ENCODE measurements at places on chromosomes 11 and 22. TPM values are rescaled to one million over a fixed set of nuclear protein-coding genes. Genes with fewer than 3 reads are reported as not detected.

DNA sequence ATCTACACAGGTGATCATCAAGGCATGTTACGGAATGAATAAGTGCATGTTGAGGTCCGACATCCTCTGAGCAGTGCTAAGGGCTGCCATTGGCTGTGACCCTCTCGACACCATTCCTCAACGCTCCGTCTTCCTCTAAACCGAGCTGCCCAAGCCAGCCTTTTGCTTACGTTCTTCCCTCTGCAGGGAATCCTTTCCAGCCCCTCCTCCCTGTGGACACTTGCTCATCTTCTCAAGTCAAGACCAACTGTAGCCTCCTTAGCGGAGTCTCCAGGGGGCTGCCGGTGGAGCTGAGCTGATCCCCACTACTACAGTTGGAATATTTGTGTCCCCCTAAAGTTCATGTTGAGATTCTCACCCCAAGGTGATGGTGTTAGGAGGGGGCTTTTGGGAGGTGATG is 781.0 kb downstream of the TBC1D22A start:
- H3K27me3 ChIP-seq: no peaks in the 10 kb centered on the region
- no peaks in the 10 kb centered on the region for H3K4me1 ChIP-seq
- H3K36me3 ChIP-seq: no peaks in the 10 kb centered on the region
- DNase-seq: no peak
- H3K4me3 ChIP-seq: no peak overlapping the region

EPS8L2 gene
- 367 TPM for total RNA-seq

GRCh38 chr11:27012234-27012921 is 18.5 kb downstream of the FIBIN start:
- H3K27ac ChIP-seq: peak overlapping the region; percentile 10
- H3K4me3 ChIP-seq: no peak overlapping the region
- H3K36me3 ChIP-seq: no peaks in the 10 kb centered on the region
- peaks cover 28% of the 10 kb centered on the region for H3K4me1 ChIP-seq
- DNase-seq: no peak

DNA sequence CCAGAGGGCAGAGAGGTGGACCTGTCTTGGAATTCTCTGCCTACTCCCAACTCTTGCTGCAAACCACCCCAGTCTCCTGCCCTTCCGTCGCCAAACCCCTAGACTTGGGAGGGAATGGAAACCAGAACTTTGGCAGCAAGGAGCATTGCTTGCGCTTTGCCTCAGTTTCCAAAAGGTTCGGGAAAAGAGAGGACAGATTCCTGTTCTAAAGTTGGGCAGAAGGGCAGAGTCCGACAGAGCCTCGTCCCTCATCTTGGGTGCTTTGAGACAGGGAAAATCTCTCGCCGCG is 396 bp upstream of the ROBO3 start:
- peaks cover 58% of the 10 kb centered on the region for H3K27me3 ChIP-seq
- no peak overlapping the region for H3K27ac ChIP-seq
- DNase-seq: no peak
- H3K36me3 ChIP-seq: no peaks in the 10 kb centered on the region
- no peak overlapping the region for H3K4me3 ChIP-seq

- H3K4me1 ChIP-seq: peaks cover 10% of the 10 kb centered on the region
- no peak overlapping the region for H3K4me3 ChIP-seq
- peaks cover 18% of the 10 kb centered on the region for H3K36me3 ChIP-seq
- no peak for DNase-seq
- H3K27me3 ChIP-seq: no peaks in the 10 kb centered on the region
Measured at GRCh38 chr11:70381872-70382861, 16.2 kb upstream of the CTTN start.

STX3 gene
- 15.4 TPM for total RNA-seq

DNA sequence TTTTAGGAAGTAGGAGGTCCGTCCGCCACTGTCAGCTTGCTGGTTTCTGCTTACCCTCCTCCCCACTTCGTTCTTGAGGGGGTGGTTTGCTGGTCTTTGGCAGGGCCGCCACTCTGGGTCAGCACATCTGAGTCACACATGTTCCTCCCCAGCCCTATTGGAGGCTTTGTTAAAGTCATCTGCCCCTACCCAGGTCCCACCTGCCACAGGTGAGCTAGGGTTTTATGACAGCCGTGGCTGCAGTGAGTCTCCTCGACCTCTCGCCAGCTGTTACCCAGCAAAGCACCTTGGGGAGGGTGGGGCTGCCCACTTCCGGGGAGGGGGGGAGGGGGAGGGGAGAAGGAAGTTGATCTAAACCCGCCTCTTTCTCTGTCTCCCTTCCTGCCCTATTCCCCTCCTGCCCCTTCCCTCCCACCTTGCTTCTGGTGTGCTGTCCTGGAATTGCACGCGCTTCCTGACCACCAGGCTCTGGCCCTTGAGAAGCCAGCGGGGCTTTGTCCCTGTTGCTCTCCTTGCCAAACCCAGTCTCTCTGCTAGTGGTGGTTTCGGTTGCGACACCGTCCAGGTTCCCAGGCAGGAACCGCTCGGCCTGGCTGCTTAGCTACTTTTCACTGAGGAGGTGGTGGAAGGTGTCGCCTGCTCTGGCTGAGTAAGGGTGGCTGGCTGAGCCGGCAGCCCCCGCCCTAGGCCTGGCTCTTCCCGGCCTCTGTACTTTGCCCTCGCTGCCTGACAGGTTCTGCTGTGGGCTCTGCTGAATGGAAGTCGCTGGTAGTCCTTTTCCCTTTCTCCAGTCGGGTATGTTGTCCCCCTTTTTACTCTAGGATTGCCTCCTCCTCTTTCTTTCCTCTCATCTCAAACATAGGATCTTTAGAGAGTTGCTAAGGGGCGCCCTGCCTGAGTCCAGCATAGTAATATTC is 28.5 kb downstream of the RCOR2 start:
- no peak for DNase-seq
- peak overlapping the region; percentile 39 for H3K4me3 ChIP-seq
- H3K27me3 ChIP-seq: no peaks in the 10 kb centered on the region
- H3K36me3 ChIP-seq: peaks cover 34% of the 10 kb centered on the region
- peak overlapping the region; percentile 93 for H3K27ac ChIP-seq

DDI1 gene
- not detected for total RNA-seq

MYBPC3 gene
- not detected for total RNA-seq

PTPRCAP gene
- 14.1 TPM for total RNA-seq

DNA sequence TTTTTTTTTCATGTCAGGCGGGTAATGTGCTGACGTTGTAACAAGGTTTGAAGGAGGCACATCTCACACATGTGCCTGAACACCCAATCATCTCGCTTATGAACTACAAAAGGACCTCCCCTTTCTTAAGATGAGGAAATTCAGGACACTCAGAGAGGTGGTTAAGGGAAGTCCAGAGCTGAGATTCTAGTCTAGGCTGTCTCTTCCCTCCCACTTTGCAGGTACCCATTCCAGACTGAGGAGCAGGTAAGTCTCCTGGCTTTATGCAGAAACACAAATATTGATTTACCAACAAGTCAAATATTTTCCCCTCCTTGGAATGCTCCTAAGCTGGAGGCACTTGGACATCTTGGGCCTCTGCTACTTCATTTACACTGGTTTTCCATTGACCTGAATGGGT is 122.9 kb upstream of the CADM1 start:
- H3K27ac ChIP-seq: no peak overlapping the region
- DNase-seq: no peak
- no peaks in the 10 kb centered on the region for H3K27me3 ChIP-seq

DNA sequence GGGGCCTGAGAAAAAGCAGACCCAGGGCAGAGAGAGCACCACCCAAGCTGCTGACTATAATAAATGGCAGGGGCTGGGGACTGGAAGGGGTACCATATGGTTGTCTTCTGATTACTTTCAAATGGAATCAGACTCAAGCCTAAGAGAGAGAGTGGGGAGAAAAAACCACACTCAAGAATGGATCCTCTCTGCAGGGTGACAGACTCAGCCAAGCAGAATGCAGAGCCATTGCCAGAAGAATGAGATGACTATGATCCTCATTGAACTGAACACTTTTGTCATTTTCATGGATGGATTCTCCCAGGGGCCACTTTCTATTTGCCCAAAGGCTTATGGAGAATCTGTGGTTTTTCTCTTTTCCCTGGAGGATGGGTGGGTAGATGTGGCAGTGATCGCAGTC is 8.7 kb downstream of the UBASH3B start:
- DNase-seq: no peak
- no peak overlapping the region for H3K4me3 ChIP-seq
- no peak overlapping the region for H3K27ac ChIP-seq
- H3K27me3 ChIP-seq: no peaks in the 10 kb centered on the region

- DNase-seq: no peak
- H3K27me3 ChIP-seq: peaks cover 52% of the 10 kb centered on the region
- H3K4me3 ChIP-seq: no peak overlapping the region
- H3K36me3 ChIP-seq: no peaks in the 10 kb centered on the region
- H3K4me1 ChIP-seq: no peaks in the 10 kb centered on the region
Measured at GRCh38 chr22:43377548-43377895, 34.3 kb upstream of the MPPED1 start.

DNA sequence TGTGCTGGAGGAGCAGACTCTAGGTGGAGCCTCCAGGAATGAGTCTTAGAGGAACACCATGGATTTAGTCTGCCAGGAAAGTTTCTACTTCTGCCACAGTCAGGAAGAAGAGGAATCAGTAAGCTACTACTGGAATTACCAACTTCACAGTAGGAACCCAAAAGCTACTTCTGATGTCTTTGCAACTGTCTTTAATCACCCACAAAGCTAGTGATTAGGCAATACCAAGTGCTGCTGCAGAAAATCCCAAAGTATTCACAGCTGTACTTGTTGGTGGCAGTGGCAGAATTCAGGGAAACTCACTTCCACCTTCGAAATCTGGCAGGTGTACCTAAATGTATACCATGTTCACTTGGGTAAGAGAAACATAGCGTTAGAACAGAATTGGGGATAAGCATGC is 264.5 kb upstream of the SORL1-AS1 start:
- no peaks in the 10 kb centered on the region for H3K27me3 ChIP-seq
- no peak overlapping the region for H3K27ac ChIP-seq
- H3K4me1 ChIP-seq: peaks cover 4% of the 10 kb centered on the region

DNA sequence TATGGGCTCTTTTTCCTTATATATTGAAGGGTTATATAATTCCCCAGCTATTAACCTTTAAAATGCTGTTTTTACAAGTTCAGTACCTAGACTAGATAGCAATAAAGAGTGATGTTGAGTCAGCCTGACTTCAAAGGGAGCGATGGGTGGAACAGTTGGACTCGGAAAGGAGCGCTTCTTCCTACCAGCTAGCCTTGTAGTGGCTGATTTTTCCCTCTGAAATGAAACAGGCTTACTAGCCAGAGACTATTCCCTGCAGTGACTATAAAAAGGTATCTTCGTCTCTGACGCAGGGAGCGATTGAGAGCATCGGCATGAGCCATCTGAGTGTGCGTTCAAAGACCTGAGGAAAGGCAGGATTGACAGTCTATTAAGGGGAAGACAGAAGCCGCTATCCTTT is 66.0 kb upstream of the GRAMD1B start:
- no peak overlapping the region for H3K27ac ChIP-seq
- H3K27me3 ChIP-seq: no peaks in the 10 kb centered on the region
- no peaks in the 10 kb centered on the region for H3K36me3 ChIP-seq
- no peak for DNase-seq

- no peaks in the 10 kb centered on the region for H3K36me3 ChIP-seq
- no peak for DNase-seq
- H3K4me3 ChIP-seq: no peak overlapping the region
- H3K27me3 ChIP-seq: no peaks in the 10 kb centered on the region
Measured at GRCh38 chr11:112017538-112017937, 7.7 kb upstream of the DLAT start.

OR2AT4 gene
- not detected for total RNA-seq

DNA sequence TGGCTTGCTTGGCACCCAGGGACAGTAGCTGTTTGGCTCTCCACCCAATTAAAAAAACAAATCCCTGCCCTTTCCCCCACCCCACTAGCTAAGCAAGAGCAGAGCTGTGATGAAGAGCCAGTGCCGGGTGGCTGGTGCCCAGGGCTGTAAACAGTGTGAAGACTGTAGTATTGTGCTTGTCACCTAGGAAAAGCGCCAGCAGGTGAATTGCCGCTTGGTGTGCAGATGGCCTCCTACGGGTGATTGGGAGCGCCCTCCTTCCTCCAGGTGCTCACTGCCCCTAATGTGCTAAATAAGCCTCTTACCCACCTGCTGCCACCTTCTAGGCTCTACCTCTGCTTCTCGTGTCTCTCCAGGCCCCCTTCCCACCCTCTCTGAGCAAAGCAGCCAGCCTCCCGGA is 18.4 kb upstream of the RAPSN start:
- no peaks in the 10 kb centered on the region for H3K27me3 ChIP-seq
- H3K27ac ChIP-seq: peak overlapping the region; percentile 30
- no peak overlapping the region for H3K4me3 ChIP-seq
- no peak for DNase-seq
- H3K4me1 ChIP-seq: peaks cover 24% of the 10 kb centered on the region

DNA sequence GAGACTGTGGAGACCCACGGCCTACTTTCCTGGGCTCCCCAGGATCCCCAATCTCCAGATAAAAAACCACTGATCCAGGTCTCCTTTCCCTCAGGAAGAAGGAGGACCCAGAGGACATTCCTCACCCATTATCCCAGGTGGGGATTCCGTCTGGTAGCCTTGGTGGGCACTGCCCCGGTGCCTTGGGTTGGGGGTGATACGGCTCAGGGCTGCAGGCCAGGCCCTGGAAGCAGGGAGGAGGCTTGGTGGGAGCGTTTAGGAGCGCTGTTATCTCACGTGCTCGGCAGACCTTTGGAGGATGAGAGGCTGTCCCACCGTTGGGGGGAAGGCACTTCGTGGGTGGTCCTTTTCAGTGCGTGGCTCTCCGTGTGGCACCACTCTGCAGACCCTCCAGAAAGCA is 926.3 kb downstream of the BRD1 start:
- H3K36me3 ChIP-seq: no peaks in the 10 kb centered on the region
- no peak overlapping the region for H3K27ac ChIP-seq
- H3K4me1 ChIP-seq: no peaks in the 10 kb centered on the region
- H3K4me3 ChIP-seq: no peak overlapping the region
- DNase-seq: no peak

GRCh38 chr11:115545581-115546210 is 41.5 kb upstream of the CADM1 start:
- no peaks in the 10 kb centered on the region for H3K27me3 ChIP-seq
- no peaks in the 10 kb centered on the region for H3K36me3 ChIP-seq
- no peak for DNase-seq
- no peak overlapping the region for H3K4me3 ChIP-seq
- no peak overlapping the region for H3K27ac ChIP-seq
- no peaks in the 10 kb centered on the region for H3K4me1 ChIP-seq

LRRC74B gene
- total RNA-seq: not detected

LRRC4C gene
- not detected for total RNA-seq

- no peak for DNase-seq
- no peaks in the 10 kb centered on the region for H3K36me3 ChIP-seq
- H3K27ac ChIP-seq: no peak overlapping the region
- no peak overlapping the region for H3K4me3 ChIP-seq
- peaks cover 86% of the 10 kb centered on the region for H3K27me3 ChIP-seq
Measured at GRCh38 chr11:20592741-20593140, 6.7 kb upstream of the SLC6A5 start.

DNA sequence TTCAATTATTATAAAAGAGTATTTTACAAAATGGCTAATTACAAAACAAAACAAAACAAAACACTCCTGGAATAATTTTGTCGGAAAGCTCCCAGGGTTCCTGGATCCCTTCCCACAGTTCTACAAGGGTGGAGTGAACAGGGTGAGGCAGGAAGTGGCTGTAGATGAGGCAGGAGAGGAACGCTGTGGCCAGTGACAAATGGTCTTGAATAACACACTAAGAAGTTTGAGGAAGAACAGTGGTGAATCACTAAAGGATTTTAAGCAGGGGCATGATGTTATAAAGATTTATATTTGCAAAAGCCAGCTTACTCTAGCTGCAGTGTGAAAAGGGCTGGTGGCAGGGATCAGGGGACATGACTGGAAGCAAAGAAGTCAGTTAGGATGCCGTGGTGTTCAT is 33.8 kb upstream of the APOA1 start:
- no peaks in the 10 kb centered on the region for H3K36me3 ChIP-seq
- no peak overlapping the region for H3K27ac ChIP-seq
- no peaks in the 10 kb centered on the region for H3K4me1 ChIP-seq

GRCh38 chr11:19711911-19712280 is 741 bp upstream of the NAV2 start:
- H3K27me3 ChIP-seq: no peaks in the 10 kb centered on the region
- peak overlapping the region; percentile 63 for H3K4me3 ChIP-seq
- peaks cover 54% of the 10 kb centered on the region for H3K4me1 ChIP-seq
- peak overlapping the region; percentile 93 for H3K27ac ChIP-seq
- no peaks in the 10 kb centered on the region for H3K36me3 ChIP-seq

All from esophagus squamous epithelium (tissue), 5 donors.